ENCODE measurements at places on chromosomes 4 and X.

DNA sequence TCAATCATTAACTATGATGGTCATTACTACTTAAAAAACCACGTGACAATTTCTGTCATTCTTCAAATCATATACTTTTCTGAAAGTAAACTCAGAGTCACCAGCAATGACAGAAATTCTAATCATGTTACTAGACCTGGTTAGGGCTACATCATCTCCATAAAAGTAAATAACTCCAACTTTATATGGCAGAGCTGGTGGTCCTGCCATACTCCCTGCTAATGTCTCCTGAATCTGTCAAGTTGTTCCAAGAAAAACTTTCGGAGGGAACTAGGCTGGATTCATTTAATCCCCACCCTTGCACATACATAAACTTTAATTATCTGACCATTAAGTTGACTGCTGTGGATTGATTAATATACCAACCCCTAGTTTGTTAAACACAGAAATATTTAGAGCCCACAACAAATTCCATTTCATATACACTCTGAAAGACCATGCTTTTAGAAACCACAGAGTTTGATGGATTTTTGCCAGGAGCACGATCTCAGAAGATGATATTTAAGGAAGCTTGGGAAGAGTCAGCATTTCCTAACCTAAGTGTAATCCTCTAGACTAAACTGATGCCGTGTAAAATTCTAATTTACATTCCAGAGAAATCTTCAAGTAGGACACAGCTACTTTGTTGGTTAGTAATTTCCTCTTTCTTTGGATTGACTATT, 577.0 kb downstream of the FAT4 start:
- DNase-seq = no peak

DNA sequence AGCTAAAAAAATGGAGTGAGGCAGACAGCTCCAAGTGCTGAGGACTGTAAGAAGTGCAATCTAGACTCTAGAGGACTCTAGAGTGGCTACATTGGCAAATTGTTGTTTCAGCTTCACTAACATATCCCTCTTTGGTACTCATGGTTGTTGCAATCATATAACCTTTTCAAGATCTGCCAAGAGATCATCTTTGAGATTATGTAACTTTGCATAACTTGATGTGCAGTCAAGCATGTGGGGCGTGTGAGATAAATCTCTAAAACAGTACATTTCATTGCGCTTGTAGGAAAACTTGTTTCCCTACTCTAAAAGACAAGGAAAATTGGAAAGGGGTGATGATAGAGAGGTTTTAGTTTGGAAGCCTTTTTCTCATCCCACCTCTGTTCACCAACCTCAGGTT, 11.2 kb upstream of the BRS3 start:
- DNase-seq = no peak

DNA sequence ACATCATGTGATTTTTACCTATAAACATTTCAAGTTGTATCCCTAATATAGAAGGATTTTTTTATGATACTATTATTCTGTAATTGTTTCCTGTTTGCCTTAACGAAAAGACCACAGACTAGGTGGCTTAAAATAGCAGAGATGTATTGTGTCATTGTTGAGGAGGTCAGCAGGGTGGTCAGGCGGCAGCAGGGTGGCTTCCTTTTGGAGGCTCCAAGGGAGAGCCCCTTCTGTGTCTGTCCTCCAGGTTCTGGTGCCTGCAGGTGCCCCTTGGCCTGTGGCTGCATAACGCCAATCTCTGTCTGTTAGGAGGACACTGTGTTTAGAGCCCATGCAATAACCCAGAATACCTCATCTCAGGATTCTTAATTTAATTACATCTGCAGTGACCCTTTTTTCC, 118.1 kb downstream of the TBL1X start:
- DNase-seq = no peak

DNA sequence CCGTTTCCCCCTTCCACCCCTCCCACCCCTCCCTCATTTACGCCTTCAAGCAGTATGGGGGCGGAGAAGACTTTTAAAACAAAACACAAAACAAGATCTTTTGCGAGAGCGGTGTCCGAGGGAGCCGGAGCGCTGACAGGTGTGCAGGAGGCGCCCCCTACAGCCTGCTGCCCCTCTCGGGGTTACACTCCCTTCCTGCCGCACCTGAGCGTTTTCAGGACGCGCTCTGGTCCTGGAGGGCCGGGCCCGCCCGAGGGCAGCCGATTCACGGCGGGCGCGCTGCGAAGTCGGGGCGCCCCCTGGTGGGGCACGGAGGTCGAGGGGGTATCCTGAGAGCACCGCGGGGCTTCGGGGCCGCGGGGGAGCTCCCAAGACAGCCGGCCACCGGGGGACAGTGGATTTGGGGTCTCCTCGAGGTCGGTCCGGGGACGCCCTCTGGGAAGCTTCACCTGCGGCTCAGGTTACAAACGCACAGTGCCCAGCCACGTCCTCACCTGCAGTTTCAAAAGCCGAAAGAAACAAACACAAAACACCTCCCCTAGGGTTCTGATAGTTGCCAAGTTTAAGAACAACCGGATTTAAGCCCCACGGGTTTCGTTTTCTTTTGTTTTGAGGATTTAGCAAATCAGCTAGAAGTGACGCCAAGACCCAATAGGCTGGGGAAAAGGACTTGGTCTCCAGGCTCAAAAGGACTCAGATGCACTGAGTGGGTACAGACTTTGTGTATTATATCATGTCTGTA, 8.0 kb upstream of the NEUROG2 start:
- no peak for DNase-seq

GRCh38 chr4:94290245-94290644, 52.4 kb downstream of the HPGDS start:
- DNase-seq = no peak

GRCh38 chr4:125681240-125681639, 366.5 kb downstream of the FAT4 start:
- no peak for DNase-seq

- DNase-seq = no peak
Observed at GRCh38 chr4:184598753-184599491, 50.3 kb downstream of the CASP3 start.

DNA sequence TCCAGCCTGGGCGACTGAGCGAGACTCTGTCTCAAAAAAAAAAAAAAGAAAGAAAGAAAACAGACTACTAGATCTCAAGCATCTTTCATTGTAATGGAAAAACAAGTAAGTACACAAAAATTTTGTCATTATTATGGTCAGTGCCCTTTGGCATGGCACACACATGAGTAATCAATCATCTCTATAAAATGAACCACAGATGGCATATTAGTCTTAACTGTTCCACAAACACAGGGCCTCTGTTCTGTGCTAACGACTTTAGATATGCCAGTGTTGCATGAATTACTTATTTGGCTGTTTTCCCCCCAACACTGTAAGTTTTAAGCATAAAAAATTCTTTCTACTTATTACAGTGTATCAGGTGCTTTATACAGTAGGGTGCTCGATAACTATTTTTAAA, 90.4 kb downstream of the COX7B2 start:
- no peak for DNase-seq

- DNase-seq = no peak
Observed at GRCh38 chr4:26736621-26737020, 124.0 kb upstream of the STIM2 start.

DNA sequence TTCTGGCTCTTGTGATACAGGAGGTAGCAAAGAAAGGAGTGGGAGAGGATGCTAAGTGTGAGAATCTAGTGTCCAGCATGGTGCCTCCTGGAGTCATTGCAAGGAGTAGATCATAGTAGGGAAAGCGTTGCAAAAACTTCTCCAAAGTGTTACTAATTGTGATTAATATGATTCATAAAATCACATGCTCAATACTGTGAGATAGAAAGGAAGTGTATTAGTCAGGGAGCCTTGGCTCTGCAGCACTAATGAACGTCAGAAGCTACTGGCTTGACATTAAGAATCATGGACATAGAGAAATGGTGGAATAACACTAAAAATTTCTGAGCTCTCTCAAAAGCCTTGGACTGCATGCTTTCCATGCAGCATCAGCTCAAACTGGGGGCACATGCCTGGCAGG, 299.1 kb downstream of the EVC2 start:
- no peak for DNase-seq

- no peak for DNase-seq
Observed at GRCh38 chrX:20252381-20253231, 14.1 kb downstream of the RPS6KA3 start.

- DNase-seq = no peak
Observed at GRCh38 chr4:2695346-2696060, 60.6 kb downstream of the TNIP2 start.

GRCh38 chrX:123976706-123977316, 15.3 kb downstream of the STAG2 start:
- DNase-seq = no peak

DNA sequence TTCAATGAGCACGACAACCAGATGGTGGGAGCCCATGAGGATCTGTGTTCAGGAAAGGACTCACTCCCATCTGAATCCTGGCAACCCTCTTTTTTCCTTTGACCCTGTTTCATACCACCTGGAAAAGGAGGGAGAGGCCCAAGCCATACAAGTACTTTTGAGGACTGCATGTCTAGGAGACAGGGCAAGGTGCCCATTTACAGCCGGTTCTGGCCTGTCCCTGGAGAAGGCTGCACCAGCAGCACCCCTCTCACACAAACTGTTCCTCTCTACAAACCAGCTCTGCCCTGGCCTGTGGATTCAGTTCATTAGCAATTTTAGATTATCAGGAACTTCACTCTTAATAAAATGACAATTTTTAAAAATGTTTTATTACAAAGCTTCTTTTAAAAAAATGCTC, 57.5 kb downstream of the HADH start:
- no peak for DNase-seq

DNA sequence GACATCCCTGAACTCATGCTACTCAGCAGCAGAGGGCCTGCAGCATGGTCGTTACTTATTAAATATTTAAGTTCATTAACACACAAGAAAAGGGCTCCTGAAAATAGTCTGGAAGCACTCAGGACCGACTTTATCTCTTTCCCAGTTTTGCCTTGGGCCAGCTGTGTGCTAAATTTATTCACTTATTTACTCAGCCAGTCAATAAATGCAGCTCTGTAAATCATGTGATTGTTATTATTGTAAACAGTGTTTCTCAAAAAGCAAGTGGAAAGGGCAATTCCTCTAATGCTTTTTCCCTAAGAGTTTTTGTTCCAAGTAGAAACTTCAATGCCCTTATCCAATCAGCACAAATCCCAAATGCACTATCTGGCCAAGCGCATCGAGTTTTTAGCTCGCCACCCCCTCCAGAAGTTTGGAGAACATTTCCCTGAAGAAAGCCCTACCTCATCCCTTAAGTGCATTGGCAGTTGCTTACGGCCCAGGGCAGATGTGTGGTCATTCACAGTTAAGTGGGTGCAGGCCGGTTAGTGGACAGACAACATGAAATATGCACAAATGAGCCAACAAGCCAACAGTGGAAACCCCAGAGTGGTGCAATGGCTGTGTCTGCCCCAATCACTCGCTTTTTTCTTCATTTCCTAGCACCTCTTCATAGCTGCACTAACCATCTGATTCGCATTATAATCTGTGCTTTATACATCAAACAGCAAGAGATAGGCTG, 125.8 kb downstream of the SMIM20 start:
- no peak for DNase-seq

DNA sequence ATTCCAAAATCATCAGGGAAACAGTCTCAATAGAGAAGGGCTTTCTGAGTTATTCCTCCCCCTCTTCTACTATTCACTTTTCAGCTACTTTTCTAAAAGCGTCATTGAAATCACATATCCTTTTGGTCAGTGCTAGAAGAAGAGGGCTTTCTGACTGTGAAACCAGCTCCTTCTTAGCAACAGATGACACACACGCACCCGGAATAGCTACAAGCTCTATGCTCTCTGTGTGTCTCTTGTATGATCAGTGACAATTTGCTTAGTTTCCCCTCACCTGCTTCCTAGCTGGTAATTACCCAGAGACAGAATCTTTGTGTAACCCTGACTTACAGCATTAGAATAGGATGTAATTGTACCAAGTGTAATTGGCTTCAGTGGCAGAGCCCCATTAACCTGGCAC, 268.1 kb upstream of the SLITRK2 start:
- DNase-seq = no peak

GRCh38 chrX:132591719-132592275, 103.0 kb upstream of the MBNL3 start:
- no peak for DNase-seq

DNA sequence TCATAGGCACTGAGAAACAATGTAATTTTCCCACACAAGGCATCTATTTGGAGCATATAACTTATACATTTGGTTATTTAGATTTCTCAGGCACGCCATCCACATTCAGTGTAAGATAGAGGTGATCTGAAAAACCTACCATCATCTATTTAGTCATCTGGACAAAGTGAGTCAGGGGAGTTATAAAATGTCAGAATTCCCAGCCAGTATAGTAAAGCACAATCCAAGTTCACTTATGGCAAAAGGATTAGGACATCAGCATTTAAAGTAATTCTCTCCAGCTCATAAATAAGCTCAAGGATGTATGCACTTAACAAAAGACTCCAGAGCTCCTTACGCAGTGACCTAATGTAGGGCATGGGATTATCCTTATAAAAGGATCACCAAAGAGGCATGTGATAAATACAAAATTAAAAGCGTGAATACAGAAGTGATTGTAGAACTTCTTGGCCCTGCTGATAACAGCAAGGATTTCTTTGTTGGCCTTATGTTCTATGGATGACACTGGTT, 65.3 kb upstream of the DCLK2 start:
- no peak for DNase-seq

DNA sequence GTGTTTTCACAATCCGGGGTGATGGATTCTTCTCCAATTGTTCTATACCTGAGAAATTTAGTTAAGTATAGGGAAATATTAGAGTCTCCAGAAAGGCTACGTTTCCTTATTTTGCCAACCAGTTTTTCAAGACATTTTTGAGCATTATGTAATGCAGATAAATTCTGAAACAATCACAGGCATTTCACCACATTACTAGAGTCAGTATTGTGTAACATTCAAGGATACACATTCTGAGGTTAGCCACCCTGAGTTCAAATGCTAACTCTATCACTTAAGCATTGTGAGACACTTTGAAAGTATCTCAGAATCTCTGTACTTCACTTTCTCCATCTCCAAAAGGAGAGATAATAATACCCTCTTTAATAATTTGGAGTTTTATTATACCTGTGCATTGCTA, 10.6 kb downstream of the SULT1B1 start:
- no peak for DNase-seq

- no peak for DNase-seq
Observed at GRCh38 chr4:161172396-161173026, 991.3 kb downstream of the FSTL5 start.

Data from esophagus muscularis mucosa (tissue), 4 donors.